ENCODE measurements at places on chromosomes 13 and 19. TPM values are rescaled to one million over a fixed set of nuclear protein-coding genes. Genes with fewer than 3 reads are reported as not detected.

- peaks cover 44% of the 10 kb centered on the region for H3K27me3 ChIP-seq
- H3K4me3 ChIP-seq, result no peak overlapping the region
- H3K27ac ChIP-seq, result no peak overlapping the region
These were observed 1.7 kb upstream of the FAM98C start for GRCh38 chr19:38401148-38401547.

SGCG gene
- 0.15 TPM for total RNA-seq

DCT gene
- total RNA-seq, result 0.09 TPM

MYO1F gene
- 0.15 TPM for total RNA-seq

FGF9 gene
- total RNA-seq, result 2.4 TPM

PCSK4 gene
- 12.5 TPM for total RNA-seq

- no peak overlapping the region for H3K4me3 ChIP-seq
- H3K36me3 ChIP-seq, result no peaks in the 10 kb centered on the region
- no peak for DNase-seq
- H3K4me1 ChIP-seq, result peaks cover 10% of the 10 kb centered on the region
- H3K27ac ChIP-seq, result no peak overlapping the region
- H3K27me3 ChIP-seq, result no peaks in the 10 kb centered on the region
These were observed 95.3 kb upstream of the IPO5 start for GRCh38 chr13:97858161-97858560.

GRCh38 chr13:102392481-102393209 lies 9.2 kb downstream of the FGF14 start:
- H3K27ac ChIP-seq, result no peak overlapping the region
- no peak overlapping the region for H3K4me3 ChIP-seq
- no peaks in the 10 kb centered on the region for H3K36me3 ChIP-seq
- DNase-seq, result no peak
- H3K4me1 ChIP-seq, result peaks cover 9% of the 10 kb centered on the region

CGB2 gene
- total RNA-seq, result not detected

DNA sequence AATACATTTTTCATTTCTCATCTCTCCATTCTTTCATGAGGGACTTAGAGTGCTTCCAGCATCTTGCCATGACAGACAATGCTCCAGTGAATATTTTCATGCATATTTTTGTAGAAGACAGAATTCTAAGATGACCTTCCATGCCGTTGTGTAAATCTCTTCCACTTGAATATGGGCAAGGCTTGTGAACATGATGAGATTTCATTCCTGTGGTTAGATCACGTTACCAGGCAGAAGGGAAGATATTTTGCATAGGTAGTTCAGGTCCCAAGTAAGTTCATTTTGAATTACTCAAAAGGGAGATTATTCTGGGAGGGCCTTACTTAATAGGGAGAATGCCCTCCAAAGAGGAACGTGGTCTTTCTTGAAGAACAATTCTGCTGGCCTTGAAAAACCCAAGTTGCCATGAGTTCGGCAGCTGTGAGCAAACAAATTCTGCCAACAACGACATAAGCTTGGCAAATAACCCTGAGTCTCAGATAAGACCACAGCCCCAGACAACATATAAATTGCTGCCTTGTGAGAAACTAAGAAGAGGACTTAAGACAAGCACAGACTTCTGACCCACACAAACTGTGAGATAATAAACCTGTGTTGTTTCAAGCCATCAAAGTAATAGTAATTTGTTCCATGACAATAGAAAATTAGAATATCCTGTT lies 400.5 kb upstream of the GPC6 start:
- H3K4me1 ChIP-seq, result no peaks in the 10 kb centered on the region
- no peak overlapping the region for H3K27ac ChIP-seq
- no peaks in the 10 kb centered on the region for H3K36me3 ChIP-seq
- H3K27me3 ChIP-seq, result no peaks in the 10 kb centered on the region
- no peak overlapping the region for H3K4me3 ChIP-seq

DNA sequence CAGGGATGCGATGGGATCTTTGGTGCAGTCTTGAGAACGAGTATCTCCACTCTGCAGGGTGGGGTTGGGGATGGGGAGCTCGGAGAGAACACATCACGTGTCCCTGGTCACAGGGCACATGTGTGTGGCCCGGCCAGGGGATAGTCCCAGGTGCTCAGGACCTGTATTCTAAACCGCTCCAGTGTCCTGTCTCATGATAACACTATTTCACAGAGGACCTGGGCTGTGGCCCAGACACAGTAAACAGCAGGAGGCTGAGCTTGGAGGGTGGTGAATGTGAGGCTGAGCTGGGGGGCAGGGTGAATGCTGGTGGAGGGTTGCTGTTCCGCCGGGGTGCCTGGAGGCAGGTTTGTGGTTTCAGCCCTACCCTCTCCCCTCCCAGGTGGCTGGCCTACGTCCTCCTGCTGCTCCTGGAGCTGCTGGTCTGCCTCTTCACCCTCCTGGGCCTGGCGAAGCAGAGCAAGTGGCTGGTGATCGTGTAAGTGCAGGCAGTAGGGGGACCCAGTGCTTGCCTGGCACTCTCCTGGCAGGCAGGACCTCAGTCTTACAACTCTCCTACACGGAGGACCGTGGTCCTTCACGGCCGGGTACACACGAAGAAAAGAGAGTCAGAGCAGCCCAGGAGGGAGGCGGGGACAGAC lies 11.1 kb downstream of the TTYH1 start:
- H3K27me3 ChIP-seq, result no peaks in the 10 kb centered on the region
- peaks cover 25% of the 10 kb centered on the region for H3K4me1 ChIP-seq
- H3K27ac ChIP-seq, result no peak overlapping the region
- no peaks in the 10 kb centered on the region for H3K36me3 ChIP-seq
- H3K4me3 ChIP-seq, result no peak overlapping the region

DNA sequence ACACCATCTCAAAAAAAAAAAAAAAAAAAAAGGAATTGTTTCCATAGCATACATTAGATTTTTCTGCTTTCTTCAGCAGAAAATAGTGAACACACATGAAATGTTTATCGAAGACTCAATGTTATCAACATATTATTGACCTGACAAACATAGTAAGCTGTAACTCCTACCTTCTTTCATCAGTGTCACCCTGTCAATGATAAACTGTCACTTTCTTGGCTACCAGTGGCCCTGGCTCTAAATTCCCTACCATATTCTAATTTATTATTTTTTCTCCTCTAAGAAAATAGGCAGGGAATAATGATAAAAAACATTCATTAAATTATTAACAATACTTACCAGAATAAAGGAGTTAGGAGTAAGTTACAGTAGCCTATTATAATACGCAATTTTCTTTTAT lies 127.3 kb upstream of the KLHL1 start:
- H3K4me3 ChIP-seq, result no peak overlapping the region
- no peaks in the 10 kb centered on the region for H3K27me3 ChIP-seq
- H3K27ac ChIP-seq, result no peak overlapping the region
- H3K4me1 ChIP-seq, result no peaks in the 10 kb centered on the region
- H3K36me3 ChIP-seq, result no peaks in the 10 kb centered on the region

MAMSTR gene
- total RNA-seq, result 1.4 TPM

DNA sequence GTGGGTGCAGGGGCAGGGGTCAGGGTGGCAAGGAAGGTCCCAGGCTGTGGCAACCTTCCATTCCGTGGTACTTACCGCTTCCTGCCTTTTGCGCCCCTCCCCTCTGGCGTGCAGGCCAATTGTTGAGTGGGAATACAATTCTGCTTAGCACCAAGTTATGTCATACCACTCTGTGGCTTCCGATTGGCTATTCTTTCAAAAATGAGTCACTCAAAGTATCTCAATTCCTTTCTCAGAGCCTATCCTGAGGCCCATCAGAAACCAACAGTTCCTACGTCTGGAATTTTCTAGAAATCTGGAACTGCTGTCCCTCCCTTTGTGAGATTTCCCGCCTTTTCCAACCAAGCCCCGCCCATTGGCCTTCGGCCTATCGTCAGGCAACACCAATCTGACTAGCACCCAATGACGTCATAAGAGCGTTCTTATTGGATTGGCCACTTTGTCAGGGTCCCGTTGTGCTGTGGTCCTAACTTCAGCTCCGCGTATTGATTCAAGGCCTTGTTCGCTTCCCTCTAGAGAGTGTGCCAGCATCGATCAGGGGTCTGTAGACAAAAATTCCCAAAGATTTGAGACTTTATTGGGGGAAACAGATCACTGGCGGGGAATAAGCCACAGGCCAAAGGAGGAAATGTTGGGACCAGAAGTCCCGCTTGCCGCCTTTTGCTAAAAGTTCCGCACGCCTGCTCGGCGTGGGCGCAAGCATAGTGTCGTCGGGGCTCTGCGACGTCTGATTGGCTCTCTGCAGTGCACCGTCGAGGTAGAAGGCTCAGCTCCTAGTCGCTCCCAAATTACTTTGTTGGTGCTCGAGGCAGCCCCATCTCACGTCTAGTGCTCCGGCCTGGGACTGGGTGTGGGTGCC lies 11.7 kb downstream of the NTN5 start:
- no peak overlapping the region for H3K27ac ChIP-seq
- peak; percentile 73 for DNase-seq
- H3K4me1 ChIP-seq, result peaks cover 9% of the 10 kb centered on the region
- H3K27me3 ChIP-seq, result no peaks in the 10 kb centered on the region
- no peaks in the 10 kb centered on the region for H3K36me3 ChIP-seq
- H3K4me3 ChIP-seq, result no peak overlapping the region

DNA sequence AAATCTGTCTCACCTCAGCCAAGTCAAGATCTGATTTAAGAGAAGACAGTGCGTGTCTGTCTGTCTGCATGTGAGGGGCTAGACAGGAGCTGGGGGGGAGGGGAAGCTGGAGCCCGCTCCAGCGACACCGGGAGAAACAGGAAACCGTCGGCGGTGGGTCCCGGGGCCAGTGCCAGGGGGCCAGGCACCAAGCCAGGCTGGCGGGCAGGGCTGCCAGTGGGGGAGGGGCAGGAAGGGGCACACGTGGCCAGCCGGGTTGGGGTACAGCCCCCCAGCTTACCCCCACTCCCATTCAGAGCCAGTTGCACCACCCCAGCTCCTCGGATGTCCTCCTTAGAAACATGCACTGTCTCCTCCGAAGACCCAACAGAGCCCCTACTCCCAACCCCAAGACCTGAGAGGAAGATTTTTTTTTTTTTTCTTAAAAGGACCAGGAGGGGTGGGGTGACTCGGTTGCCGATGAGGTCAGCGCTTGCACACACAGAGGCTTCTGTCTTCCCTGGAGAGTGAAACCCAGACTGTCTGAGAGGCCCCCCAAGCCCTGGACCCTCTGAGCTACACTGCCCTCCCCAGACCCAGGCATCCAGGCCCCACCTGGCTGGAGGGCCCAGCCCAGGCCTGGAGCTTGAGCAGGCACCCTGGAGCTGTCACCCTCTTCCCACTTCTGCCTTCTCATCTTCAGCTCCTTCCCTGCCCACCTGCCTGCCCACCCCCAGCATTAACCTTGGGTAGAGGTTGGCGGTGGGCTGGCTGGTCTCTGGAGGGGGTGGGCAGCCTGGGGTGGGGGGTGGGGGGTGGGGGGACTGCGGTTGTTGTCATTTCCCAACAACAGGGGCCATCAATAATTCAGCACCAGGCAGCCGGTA lies 4.0 kb downstream of the ERF start:
- DNase-seq, result no peak
- no peaks in the 10 kb centered on the region for H3K27me3 ChIP-seq
- no peak overlapping the region for H3K4me3 ChIP-seq
- H3K4me1 ChIP-seq, result peaks cover 17% of the 10 kb centered on the region
- no peaks in the 10 kb centered on the region for H3K36me3 ChIP-seq
- no peak overlapping the region for H3K27ac ChIP-seq

DNA sequence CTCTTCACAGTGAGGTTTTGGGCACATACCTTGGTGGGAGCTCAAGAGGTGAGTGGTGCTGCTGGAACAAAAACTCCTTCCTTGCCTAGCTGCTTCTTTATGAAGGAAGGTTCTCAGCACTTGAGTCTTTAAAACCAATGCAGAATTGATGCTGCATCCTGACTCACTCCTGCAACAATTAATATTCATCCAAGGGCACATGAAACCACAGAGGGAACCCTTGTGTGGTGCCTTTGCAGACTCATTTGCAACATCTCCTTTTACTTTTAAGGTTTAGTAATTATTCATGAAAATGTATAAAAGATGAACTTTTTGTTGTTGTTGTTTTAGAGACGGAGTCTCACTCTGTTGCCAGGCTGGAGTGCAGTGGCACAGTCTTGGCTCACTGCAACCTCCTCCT lies 30.1 kb downstream of the OPA3 start:
- peaks cover 11% of the 10 kb centered on the region for H3K4me1 ChIP-seq
- H3K4me3 ChIP-seq, result no peak overlapping the region
- DNase-seq, result no peak
- peaks cover 7% of the 10 kb centered on the region for H3K27me3 ChIP-seq

GRCh38 chr13:43402380-43402779 lies 379.0 kb downstream of the DNAJC15 start:
- H3K4me1 ChIP-seq, result no peaks in the 10 kb centered on the region
- H3K36me3 ChIP-seq, result no peaks in the 10 kb centered on the region
- H3K27me3 ChIP-seq, result no peaks in the 10 kb centered on the region
- no peak overlapping the region for H3K27ac ChIP-seq
- DNase-seq, result no peak
- no peak overlapping the region for H3K4me3 ChIP-seq

- H3K27ac ChIP-seq, result no peak overlapping the region
- peaks cover 4% of the 10 kb centered on the region for H3K36me3 ChIP-seq
- peaks cover 10% of the 10 kb centered on the region for H3K4me1 ChIP-seq
- DNase-seq, result no peak
- no peak overlapping the region for H3K4me3 ChIP-seq
- peaks cover 5% of the 10 kb centered on the region for H3K27me3 ChIP-seq
These were observed 4.6 kb downstream of the CPAMD8 start for GRCh38 chr19:17021793-17022590.

NKPD1 gene
- total RNA-seq, result 0.02 TPM

SPIB gene
- 0.31 TPM for total RNA-seq

GRCh38 chr19:15108145-15108844 lies 1.1 kb downstream of the SYDE1 start:
- DNase-seq, result peak; percentile 36
- peak overlapping the region; percentile 89 for H3K27ac ChIP-seq
- peak overlapping the region; percentile 94 for H3K4me3 ChIP-seq
- H3K27me3 ChIP-seq, result no peaks in the 10 kb centered on the region
- H3K36me3 ChIP-seq, result peaks cover 3% of the 10 kb centered on the region

CIC gene
- total RNA-seq, result 28.1 TPM

- no peak overlapping the region for H3K27ac ChIP-seq
- no peaks in the 10 kb centered on the region for H3K4me1 ChIP-seq
- H3K36me3 ChIP-seq, result no peaks in the 10 kb centered on the region
- DNase-seq, result no peak
- no peaks in the 10 kb centered on the region for H3K27me3 ChIP-seq
These were observed 487.8 kb downstream of the PCDH17 start for GRCh38 chr13:58119351-58119750.

MYO16 gene
- total RNA-seq, result 0.25 TPM

PLPP2 gene
- total RNA-seq, result not detected

GRK1 gene
- 0.40 TPM for total RNA-seq

DNA sequence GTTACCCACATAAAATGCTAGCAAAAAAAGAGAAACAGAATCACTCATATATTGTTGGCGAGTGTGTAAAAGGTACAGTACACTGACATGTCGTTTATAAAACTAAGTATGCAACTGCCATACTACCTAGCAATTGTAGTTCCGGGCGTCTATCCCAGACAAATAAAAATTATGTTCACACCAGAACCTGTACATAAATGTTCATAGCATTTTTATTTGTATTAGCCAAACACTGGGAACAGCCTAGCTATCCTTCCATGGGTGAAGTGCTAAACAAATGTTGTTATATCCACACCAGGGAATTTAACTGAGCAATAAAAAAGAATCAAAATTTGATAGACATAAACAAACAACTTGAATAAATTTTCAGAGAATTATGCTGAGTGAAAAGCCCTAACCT lies 28.9 kb upstream of the POSTN start:
- no peaks in the 10 kb centered on the region for H3K4me1 ChIP-seq
- no peaks in the 10 kb centered on the region for H3K36me3 ChIP-seq
- H3K27ac ChIP-seq, result no peak overlapping the region
- no peak overlapping the region for H3K4me3 ChIP-seq
- no peak for DNase-seq

GRCh38 chr13:28528388-28528787 lies 33.5 kb upstream of the FLT1 start:
- no peaks in the 10 kb centered on the region for H3K36me3 ChIP-seq
- peaks cover 55% of the 10 kb centered on the region for H3K27me3 ChIP-seq
- no peaks in the 10 kb centered on the region for H3K4me1 ChIP-seq
